Renal pelvis (tissue), 12 donors: ENCODE measurements at places on chromosomes 3 and 15. TPM values are rescaled to one million over a fixed set of nuclear protein-coding genes. Genes with fewer than 3 reads are reported as not detected.
A peak's percentile ranks its signal among the peaks of the same experiment; 100 is the strongest.

- DNase-seq: no peak
These were observed 41.6 kb upstream of the BDH1 start for GRCh38 chr3:197597335-197597734.

DNA sequence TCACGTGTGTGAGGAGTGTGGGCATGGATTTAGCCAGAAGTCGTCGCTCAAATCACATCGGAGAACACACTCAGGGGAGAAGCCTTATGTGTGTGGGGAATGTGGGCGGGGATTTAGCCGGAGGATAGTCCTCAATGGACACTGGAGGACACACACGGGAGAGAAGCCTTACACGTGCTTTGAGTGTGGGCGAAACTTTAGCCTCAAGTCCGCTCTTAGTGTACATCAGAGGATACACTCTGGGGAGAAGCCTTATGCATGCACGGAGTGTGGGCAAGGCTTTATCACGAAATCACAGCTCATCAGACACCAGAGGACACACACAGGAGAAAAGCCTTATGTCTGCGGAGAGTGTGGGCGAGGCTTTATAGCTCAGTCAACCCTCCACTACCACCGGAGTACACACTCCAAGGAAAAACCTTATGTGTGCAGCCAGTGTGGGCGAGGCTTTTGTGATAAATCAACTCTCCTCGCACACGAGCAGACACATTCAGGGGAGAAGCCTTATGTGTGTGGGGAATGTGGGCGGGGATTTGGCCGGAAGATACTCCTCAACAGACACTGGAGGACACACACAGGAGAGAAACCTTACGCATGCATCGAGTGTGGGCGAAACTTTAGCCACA, 28.1 kb downstream of the ZNF589 start:
- peak; percentile 36 for DNase-seq

- DNase-seq: no peak
These were observed 42.5 kb upstream of the SNRK start for GRCh38 chr3:43243590-43244587.

DNA sequence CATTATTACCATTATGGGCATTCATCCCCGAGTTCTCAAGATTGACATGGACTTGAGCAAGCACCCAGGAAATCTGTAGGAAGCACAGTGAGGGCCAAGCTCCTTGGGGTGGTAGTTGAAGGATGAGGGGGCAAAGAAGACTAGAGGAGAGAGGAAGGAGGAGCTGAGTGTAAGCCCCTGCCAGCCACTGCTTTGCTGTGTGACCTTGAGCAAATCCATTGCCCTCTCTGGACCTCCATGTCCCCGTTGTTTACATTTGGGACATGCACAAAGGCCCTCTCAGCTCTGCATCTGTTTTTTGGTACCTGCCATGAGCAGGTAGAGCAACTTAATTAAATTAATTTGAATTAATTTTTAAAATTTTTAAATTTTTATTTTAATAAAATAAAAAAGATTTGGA, 33.5 kb upstream of the SLC6A6 start:
- no peak for DNase-seq

GRCh38 chr3:68878962-68879361, 53.4 kb downstream of the TAFA4 start:
- no peak for DNase-seq

GRCh38 chr3:193862843-193863242, 269.8 kb downstream of the OPA1 start:
- DNase-seq: no peak

ARGFX gene
- not detected for polyA plus RNA-seq

THAP10 gene
- 9.7 TPM for polyA plus RNA-seq

MCF2L2 gene
- polyA plus RNA-seq: 2.0 TPM

KLHL18 gene
- 16.3 TPM for polyA plus RNA-seq
